Activated naive CD4-positive, alpha-beta T cell treated with Interleukin-2 at 50 U/mL for 16 hours (primary cell): ENCODE measurements at places on chromosomes 13 and 19.

DNA sequence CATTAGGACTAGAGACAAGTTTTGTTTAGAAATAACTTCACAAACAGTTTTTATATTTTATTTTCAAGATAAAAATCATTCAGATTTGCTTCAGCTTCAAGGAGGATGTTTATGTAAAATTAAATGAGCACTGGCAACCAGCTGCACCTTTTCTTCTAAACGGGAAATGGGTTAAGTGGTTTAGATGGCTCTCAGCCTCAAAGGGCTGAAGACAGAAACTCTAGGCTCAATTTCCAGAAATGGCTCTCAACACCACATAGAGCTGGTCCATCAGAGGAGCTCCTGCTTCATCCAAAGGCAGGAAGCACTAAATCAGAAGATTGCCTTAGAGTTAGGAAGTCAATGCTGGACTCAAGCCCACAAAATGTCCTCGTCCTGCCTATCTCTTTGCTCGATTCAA lies 74.7 kb downstream of the ZNF429 start:
- no peak for DNase-seq

DNA sequence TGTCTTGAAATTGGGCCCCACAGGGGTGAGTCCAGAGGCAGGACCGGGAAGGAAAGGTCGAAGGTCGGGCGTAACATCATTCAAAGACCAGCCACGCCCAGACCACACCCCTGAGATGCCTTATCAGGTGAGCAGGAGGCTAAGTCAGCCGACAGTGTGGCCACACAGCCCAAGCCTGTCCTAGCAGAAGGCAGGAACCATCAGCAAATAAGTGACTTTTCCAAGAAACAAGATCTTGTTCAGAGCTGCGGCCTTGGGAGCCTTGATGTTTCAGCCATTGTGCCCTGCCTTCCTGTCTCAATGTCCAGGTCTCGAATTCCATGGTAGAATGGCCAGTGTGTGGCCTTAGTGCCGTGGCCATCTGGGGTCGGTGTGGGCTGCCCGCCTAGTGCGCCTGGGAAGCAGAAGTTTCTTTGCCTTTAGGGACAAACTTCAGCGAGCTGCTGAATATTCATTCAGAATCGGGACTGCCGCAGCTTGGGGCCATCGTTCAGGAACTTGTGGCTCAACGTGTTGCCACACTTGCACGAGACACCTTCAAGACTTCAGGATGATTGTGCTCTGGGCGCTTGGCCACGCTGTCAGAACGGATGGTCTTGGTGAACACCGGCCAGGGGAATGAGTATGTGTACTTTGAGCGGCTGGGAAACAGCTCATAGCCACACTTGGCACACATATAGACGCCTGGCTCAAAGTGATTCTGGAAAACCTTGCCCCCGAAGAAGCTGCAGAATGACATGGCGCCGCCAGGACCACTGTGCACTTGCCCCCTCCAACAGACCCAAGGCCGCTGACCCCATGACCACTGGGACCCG lies 6.1 kb upstream of the IFNL4 start:
- DNase-seq = no peak

DNA sequence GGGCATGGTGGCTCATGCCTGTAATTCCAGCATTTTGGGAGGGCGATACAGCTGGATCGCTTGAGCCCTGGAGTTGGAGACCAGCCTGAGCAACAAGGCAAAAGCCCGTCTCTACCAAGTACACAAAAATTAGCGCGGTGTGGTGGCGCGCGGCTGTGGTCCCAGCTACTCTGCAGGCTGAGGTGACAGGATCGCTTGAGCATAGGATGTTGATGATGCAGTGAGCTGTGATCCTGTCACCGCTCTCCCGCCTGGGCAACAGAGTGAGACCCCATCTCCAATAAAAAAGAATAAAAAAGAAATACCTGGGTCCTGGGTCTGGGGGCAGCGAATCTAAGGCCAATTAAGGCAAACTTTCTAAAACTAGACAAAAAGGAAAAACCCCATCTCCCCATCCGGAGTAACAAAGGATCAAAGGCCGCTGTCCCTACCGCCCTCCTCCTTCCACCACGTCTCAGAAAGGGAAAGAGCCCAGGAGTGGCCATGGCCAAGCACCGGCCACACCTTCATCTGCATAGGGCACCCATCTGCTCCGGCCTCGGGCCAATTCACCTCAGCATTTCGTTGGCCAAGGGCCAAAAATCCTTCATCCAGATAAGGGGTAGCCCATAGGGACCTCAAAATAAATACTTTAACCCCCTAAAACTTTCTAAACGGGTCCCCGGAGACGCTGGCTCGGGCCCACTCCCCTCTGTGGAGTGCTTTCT lies 851 bp downstream of the ZNF320 start:
- DNase-seq = no peak

GRCh38 chr13:50189450-50189849 lies 174.2 kb downstream of the KCNRG start:
- no peak for DNase-seq

GRCh38 chr13:92727118-92727517 lies 499.5 kb upstream of the GPC6 start:
- DNase-seq = no peak

DNA sequence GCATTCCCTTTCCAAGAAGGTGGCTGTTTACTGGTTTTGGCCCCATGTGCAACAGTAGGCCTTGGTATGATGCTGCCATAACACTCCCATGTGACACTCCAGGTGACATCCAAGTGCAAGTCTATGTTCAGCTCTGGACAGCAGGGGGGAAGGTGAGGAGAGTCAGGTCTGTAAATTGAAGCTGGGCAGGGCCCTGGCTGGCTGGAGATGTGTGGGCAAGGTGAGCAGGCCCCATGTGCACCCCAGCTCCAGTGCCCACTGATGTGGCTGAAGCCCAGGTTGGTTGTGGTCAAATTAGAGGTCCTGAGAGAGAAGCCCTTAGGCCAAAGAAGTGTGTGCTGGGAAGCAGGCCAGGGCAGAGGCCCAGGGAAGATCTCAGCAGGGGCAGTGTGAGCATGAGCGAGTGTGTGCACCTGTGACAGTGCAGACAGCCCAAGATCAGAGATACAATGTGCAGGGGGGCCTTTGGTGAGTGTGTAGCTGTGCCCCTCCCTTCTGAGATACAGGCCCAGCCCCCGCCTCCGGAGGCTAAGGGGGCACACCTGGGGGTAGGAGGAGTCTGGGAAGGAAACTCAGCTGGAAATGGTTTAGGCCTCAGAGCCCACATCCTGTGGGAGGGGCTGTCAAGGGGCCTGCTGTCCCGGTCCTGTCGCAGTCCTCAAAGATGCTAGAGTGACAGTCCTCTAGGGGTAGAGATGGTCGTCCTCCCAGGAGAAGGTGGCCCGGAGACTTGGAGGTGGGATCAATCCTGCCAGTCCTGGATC lies 18.6 kb downstream of the DEDD2 start:
- DNase-seq = peak; percentile 64

- no peak for DNase-seq
These were observed 18.3 kb upstream of the TEX29 start for GRCh38 chr13:111302045-111302726.

DNA sequence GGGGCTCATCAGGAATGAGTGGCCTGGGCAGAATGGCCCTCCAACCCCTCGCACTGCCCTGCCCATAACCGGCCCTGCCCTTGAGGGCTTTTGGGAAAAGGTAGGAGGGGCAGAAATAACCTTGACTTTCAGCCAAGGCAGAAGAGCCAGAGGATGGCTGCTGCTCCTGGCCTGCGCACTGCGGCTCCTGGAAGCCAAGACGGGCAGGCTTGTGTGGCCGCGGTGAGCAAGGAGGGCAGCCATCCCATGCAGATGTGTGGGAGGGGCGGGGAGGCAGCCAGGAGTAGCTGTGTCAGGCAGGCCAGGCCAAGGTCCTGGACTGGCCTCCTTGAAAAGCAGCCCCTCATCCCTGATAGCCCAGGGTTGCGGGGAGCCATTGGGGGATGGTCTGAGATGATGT lies 57.6 kb upstream of the URI1 start:
- no peak for DNase-seq

GRCh38 chr19:8731428-8732169 lies 10.2 kb downstream of the OR2Z1 start:
- DNase-seq = no peak

GRCh38 chr13:73366241-73366640 lies 307.4 kb downstream of the KLF5 start:
- no peak for DNase-seq

DNA sequence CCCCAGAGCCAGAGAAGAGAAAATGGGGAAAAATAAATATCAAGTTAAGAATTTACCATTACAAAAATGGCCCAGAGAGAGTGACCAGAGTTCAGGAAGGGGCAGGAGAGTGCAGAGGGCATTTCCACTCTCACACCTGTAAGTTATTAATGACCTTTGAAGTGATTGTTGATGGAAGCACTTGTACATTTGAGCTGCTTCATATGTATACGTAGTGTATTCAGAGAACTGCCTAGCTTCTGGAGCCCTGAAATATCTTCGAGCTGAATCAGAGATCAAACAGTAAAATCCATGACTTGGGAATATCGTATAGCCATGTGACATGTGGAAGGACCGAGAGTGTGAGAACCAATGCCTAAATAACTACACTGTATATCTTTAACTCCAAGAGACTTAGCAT lies 49.2 kb upstream of the PCCA start:
- no peak for DNase-seq

DNA sequence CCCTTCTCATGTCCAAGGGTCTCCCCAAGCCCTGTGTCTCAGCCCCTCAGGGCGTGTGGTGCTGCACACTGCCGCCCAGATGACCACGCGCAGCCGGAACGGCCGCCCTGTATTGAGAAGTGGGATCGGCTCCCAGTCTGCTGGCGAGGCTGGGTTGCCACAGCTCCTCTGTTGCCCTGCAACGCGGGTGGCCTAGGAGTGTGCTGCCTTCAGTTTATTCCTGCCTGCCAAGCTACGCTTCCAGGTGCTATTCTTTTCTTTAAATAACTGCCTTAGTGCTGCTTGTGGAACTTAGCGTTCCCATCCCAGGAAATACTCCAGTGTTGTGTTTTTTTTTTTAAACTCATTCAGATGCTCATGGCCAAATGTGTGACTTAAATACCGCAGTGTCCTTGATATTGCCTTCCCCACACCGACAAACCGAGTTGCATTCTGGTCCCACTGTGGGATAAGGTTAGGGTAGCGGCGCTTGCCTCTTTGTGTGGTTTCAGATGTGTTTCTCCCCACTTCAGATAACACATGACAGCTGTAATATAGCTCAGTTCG lies 16.6 kb downstream of the ACTN4 start:
- DNase-seq = no peak

DNA sequence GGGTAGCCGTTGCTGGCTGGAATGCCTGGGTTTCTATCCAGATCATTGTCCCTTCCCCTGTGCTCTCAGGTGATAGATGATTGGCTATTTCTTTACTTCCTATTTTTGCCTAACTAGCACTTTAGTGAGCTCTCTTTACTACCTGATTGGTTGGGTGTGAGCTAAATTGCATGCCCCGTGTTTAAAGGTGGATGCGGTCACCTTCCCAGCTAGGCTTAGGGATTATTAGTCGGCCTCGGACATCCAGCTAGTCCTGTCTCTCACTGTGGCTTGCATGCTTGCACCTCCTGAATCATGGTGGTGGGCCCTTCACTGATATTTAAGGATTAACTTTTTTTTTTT lies 10.1 kb downstream of the TTYH1 start:
- DNase-seq = no peak

GRCh38 chr13:50244355-50244712 lies 229.1 kb downstream of the KCNRG start:
- DNase-seq = no peak

DNA sequence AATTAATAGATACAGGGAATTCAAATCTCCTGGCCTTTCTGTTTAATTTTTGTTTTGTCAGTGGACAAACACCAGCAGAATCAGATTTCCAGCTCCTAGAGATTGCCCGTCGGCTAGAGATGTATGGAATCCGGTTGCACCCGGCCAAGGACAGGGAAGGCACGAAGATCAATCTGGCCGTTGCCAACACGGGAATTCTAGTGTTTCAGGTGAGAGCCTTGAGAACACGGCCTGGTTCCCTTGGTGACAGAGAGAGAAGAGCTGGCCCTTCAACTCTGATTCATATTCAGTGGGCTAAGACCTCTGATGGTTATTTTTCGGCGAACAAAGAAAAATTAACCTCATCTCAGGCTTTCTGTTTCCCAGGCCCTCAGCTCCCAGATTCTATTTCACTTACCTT lies 191.3 kb downstream of the STK24 start:
- no peak for DNase-seq

DNA sequence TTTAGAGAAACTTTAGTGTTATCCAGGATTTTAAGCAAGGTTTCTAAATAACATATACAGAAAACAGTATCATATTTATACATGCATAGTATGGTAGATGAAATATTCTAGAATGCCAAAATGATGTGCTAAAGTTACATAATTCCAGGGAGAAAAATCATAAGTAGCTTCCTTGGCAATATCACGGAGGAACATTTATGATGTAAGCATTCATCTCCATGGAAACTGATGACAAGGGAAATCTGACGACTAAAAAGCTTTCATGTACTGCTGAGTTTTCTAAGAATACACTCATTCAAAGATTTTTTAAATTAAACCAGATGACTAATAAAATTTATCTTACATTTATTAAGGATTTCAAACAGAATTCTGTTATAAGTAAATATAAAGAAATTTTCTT lies 4.7 kb downstream of the TEX30 start:
- DNase-seq = no peak

DNA sequence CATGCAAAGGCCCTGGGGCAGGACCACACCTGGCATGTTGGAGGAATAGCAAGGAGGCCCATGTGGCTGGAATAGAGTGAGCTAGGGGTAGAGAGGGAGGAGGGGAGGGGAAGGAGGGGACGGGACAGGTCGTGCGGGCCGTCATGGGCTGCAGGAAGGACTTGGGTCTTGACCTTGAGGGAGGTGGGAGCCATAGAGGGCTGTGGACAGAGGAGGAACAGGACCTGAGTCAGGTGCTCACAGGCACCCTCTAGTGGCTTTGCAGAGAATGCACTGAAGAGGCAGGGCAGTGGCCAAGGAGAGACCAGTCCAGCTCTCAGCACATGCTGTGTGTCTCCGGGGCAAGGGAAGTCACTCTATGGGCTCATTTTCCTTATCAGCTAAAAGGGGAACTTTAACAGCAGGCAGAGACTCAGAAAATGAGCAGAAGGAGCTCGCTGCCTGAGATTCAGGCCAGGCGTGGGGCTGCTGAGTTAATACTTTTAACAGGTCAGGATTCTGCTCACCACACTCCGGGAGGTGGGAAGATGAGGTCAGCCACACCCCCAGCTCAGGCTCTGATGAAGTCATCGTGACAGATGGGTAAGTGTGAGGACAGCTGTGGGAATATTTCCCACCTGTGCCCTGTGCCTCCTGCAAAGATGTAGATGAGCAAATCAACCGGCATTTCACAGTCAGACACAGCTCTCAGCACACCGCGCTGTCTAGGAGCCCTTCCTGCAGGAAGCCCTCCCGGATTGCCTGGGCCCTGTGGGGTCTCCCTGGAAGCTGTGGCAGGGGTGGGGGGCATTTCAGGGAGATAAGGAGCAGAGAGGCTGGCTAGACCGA lies 6.0 kb upstream of the TNFAIP8L1 start:
- peak; percentile 54 for DNase-seq

- DNase-seq = peak; percentile 52
These were observed 113.2 kb downstream of the KCNRG start for GRCh38 chr13:50128428-50128931.

- peak; percentile 74 for DNase-seq
These were observed 878 bp upstream of the ADAMTSL5 start for GRCh38 chr19:1513499-1514294.

GRCh38 chr13:101209206-101209893 lies 207.0 kb downstream of the NALCN start:
- DNase-seq = no peak
